ENCODE measurements at places on chromosomes 7 and 10.

DNA sequence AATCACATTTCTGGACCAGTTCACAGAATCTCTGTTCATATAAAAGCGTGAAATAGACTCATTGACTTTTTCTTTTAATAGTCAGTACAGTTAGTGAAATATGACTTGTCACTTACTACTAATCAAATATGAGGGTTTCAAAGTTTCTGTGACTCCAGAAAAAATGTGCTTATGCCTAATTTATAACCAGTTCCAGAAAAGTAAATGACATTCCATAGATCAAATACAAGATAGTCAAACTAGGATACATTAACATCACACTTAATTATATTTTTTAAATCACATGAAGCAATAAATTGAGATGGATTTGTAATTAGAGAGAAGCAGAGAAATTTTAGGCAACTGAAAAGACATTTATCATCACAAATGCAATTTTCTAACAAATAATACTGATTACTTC, 491.4 kb downstream of the KIF20B start:
- no peak for DNase-seq

DNA sequence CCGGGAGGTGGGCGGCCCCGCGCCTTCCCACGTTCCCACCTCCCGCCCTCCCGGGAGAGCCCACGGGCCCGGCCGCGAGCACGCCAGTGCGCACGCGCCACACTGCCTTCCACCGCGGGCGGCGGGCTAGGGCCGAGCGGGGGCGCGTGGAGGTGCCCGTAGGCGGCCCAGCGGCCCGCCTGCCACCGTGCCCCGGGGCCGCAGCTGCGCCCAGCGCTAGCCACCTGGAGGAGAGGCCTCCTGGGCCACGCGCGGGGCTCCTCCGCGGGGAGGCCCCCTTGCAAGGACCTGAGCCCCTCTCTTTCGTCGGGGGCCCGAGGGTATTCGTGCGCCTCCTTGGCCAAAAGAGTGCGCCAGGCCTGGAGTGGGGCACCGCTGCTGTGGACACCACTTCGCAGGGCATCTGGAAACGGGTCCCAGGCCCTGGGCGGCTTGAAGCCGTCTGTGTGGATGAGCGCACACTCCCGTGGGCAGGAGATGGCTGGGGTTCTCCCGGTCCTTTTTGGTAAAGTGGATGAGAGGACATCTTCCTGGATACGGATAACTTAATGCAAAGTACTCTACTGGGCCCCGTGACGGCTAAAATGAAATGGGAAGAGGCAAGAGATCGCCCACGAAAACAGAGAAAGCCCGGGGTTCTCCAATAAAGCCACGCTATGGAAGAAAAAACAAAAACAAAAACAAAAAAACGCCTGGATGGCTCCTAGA, 9.0 kb upstream of the EBF3 start:
- no peak for DNase-seq

GRCh38 chr10:14674376-14675050, 100.2 kb downstream of the FAM107B start:
- DNase-seq, result no peak

GRCh38 chr10:62919776-62920175, 103.6 kb upstream of the EGR2 start:
- no peak for DNase-seq

DNA sequence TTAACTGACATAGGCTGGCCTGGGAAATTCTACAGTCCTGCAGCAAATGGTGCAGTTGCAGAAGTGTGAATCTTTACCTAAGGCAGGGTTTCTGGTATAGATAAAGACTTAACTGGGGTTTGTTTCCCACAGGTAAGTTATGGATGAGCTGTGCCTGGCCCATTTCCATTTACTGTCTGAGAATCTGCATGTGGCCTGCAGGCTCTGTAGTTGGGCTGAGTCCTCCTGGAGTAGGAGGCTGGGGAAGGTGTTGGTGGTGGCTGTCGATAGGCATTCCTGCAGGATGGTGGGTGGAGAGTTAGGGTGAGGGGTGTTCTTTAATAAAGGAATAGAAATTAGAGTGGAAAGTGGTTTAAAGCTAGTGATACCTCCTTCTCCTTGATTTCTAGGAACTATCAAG, 193.5 kb downstream of the AUTS2 start:
- no peak for DNase-seq

DNA sequence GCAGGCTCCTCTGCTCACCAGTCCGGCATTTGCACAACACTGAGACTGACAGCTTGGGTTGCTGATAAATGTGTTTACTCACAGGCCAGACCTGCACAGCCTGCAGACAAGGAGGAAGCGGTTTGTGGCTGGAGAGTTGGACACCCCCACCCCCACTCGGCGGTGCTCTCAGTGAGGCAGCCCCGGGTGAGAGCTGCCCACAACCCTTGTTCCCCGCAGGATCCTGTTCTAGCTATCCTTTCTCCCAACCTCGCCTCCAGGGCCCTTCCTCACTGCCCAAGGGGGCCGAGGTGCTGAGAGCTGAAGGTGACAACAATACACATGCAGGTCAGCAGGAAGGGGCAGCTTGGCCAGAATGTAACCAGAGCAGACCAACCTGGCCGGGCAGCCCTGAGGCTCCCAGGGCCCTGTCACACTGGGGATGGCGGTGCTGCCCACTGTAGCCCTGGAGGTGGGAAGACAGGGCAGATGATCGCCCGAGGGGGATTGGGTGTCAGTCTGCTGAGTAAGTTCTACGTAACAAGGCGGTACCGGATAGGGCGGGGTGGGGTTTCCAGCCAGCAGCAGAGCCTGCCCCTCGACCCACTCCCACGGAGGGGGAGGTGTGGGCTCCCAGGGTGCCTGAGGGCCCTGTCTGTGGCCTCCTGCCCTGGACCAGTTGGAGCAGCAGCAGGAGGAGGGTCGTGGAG, 2.1 kb upstream of the ADAM8 start:
- peak; percentile 86 for DNase-seq

GRCh38 chr7:107396990-107397389, 72.9 kb upstream of the GPR22 start:
- no peak for DNase-seq

DNA sequence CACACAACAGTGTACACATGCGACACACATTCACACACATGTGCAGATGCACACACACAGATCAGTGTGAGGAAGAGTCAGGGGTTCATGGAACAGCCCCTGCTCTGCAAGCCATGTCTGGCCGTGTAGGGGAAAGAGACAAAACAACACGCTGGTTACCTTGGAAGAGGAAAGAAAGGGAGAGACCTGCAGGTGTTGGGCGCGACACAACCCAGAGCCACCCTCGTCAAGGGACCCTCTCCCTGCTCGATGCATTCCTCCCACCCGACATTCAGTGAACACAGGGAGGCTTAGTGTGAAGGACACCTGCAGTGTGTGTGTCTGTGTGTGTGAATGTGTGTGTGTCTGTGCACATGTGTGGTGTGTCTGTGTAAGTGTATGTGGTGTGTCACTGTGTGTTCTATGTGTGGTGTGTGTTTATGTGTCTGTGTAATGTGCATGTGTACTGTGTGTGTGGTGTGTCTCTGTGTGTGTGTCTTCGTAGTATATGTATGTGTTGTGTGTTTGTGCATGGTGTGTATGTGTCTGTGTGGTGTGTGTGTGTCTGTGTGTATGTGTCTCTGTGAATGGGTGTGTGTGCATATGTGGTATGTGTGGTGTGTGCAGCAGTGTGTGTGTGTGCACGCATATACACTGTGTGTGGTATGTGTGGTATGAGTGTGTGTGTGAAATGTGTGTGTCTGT, 69.5 kb upstream of the PITRM1 start:
- DNase-seq, result no peak

DNA sequence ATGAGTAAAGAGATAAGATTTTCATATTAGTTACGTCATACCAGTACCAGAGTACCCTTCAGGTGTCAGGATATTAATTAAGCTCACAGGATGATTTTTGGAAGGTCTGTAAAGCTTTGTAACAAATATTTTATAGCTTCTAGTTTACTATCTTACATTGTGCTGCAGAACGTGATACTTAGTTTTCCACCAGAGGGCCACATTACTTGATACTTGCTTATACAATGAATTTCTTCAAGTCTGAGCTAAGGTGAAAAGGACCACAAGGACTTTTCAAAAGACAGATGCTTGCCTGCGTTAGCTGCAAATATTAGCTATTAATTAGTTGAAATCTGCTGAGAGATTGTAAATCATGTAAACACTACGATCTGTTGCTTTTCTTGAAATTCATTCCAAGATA, 12.2 kb downstream of the FOXP2 start:
- no peak for DNase-seq

DNA sequence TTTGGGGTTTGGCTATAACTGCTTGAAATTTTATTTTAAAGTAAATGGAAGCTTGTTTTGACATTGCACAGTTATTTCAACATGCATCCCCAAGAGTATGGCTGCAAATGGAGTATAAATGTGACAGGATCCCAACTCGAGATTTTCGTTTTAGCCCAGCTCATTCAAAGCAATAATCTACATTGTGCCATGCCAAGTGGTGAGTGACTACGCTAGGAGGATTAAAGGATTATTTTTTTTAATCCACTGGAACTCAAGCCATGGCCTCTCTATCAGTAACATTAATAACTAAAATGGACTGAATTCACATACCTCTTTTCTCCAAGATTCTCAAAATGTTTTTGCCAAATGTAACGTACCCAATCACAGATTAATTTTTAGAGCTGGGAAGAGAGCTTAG, 60.6 kb upstream of the AUTS2 start:
- no peak for DNase-seq

GRCh38 chr7:1934756-1935155, 264.7 kb downstream of the ELFN1 start:
- no peak for DNase-seq
